ENCODE measurements at places on chromosomes 1 and 21.
A peak's percentile ranks its signal among the peaks of the same experiment; 100 is the strongest.

- DNase-seq = no peak
These were observed 73.3 kb downstream of the CNIH3 start for GRCh38 chr1:224689374-224689773.

DNA sequence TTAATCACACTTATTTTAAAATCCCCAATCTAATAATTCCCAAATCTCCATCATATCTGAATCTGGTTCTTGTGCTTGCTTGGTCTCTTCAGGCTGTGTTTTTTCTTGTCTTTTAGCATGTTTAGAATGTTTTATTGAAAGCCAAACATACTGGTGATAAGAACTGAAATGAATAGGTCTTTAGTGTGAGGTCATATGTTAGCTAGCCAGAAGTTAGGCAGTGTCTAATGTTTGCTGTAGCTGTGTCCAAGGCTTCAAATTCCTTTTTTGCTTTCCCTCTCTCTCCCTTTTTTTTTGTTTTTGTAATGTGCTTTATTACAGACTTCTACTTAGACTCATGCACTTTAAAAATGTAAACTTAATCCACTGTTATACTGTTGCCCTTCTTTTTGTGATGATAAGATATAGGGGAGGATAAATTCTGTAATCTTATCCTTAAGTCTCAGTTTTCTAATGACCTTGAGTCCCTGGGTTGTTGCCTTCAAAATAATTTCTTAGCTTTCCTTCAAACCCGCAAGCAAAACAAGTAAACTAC is 725.1 kb downstream of the BRINP3 start:
- no peak for DNase-seq

DNA sequence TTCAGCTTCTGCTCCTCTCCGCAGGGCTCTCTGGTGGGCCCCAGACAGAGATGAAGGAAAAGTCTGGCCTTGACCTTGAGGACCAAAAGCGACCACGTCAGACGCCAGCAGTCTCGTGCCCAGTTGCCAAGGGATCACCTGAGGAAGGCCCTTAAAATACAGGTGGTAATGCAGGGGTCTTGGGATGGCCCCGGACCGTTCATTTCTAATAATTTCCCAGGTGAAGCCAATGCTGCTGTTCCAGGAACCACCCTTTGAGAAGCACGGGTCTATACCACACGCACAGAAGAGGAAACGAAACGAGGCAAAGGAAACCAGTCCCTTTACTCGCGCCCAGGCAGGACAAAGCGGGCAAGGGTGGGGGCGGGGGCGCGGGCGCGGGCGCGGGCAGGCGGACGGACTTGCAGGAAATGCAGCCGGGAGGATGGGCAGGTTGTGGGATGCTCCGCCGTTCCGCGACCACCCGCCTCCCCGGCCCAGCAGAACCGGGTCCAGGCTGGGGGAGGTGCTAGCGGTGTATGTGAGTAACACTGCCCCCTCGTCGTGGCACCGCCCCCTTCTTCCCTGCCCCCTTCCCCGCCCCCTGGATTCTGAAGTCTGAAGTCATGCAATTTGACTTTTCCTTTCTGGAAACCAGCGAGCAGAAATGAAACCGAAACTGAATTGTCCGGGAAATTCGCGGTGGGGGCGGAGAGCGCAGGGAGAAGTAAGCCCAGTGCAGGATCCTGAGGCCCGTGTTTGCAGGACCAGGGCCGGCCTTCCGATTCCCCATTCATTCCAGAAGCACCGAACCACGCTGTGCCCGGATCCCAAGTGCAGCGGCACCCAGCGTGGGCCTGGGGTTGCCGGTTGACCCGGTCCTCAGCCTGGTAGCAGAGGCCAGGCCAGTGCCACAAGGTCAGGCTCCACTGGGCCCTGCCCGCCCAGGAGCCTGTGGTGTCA is 5.8 kb upstream of the MX1 start:
- DNase-seq = peak; percentile 37

DNA sequence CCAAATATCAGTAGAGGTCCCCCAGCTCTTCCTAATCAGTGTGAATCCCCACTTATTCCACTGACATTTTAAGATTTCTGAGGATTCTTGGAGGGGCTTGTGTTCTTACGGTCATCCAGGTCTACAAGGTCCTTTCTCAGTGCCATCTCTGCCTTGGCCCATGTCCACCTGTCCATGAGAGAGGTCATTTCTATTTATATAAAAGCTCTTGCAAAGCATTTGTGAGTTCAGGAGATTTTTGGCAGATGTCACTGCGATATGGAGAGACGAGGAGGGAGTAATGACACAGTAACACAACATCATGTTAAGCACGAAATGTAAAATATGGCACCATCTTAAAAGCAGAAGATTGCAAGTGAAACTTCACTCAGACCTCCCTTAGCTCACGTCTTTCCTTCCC is 144.6 kb upstream of the NFIA start:
- DNase-seq = no peak

- no peak for DNase-seq
These were observed 348.9 kb downstream of the KCNT2 start for GRCh38 chr1:196259316-196259715.

DNA sequence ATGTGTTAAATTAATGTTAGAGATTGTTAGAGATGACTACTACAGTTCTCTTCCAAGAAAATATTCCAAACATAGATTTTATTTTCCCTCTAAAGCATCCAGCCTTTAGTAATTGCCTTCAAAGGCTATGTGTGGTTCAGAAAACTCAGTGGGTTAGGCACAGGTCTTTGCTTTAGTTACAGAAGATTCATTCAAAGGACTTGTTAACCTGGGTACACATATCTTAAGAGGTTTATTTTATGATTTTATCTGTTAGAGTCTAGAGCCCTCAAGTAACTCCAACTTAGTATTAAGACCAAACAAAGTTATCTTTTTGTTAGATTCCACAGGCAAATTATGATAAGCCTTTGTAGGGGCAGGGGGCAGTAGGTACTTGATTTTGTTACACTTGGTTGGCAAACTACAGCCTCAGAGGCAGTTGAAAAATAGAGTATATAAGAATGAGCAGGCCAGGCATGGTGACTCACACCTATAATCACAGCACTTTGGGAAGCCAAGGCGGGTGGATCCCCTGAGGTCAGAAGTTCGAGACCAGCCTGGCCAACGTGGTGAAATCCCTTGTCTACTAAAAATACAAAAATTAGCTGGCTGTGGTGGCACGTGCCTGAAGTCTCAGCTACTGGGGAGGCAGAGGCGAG is 37.9 kb downstream of the CXADR start:
- no peak for DNase-seq

DNA sequence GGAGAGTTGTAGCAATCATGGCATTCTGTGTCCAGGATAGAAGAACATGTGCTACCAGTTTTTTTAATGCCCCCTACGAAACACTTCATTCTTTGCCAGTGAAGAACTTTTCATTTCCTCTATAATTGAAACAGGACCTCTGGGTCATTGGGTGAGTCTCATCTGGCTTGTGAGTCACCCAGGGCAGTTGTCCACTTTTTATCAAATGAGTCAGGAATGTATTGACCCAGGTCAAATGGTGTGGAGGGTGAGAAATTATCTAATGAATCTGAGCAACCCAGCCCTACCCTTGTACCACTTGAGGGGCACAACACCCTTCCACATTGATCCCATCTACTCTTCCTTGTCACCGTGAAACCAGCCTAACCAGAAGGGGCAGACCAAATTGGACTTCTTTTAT is 417.3 kb upstream of the PROX1 start:
- DNase-seq = no peak

All from NCI-H526 treated with DMSO at 0.1 percent for 48 hours (cell line).